MCF 10A (cell line): ENCODE measurements at places on chromosomes 4 and X. TPM values are rescaled to one million over a fixed set of nuclear protein-coding genes. Genes with fewer than 3 reads are reported as not detected.

The PPP1R3F gene
- 7.0 and 9.1 TPM in 2 replicates for total RNA-seq

The GPR173 gene
- total RNA-seq = 1.3 TPM in 2 replicates

The C4orf17 gene
- total RNA-seq = not detected in 2 replicates

The TRIML2 gene
- 4.9 and 6.7 TPM in 2 replicates for total RNA-seq

The NHSL2 gene
- total RNA-seq = not detected in 2 replicates

The NMU gene
- 4.7 and 8.5 TPM in 2 replicates for total RNA-seq

The SASH3 gene
- total RNA-seq = not detected in 2 replicates

The PDE5A gene
- total RNA-seq = 0.71 and 0.89 TPM in 2 replicates

The LNX1 gene
- total RNA-seq = not detected in 2 replicates

The SRPX2 gene
- 4.7 and 5.3 TPM in 2 replicates for total RNA-seq

The RAB33A gene
- not detected in 2 replicates for total RNA-seq

The ZRSR2 gene
- total RNA-seq = 17.0 and 20.3 TPM in 2 replicates

The ZDHHC15 gene
- total RNA-seq = not detected in 2 replicates

GRCh38 chr4:154911608-154912098 lies 130.6 kb downstream of the RBM46 start:
- no peak for DNase-seq

DNA sequence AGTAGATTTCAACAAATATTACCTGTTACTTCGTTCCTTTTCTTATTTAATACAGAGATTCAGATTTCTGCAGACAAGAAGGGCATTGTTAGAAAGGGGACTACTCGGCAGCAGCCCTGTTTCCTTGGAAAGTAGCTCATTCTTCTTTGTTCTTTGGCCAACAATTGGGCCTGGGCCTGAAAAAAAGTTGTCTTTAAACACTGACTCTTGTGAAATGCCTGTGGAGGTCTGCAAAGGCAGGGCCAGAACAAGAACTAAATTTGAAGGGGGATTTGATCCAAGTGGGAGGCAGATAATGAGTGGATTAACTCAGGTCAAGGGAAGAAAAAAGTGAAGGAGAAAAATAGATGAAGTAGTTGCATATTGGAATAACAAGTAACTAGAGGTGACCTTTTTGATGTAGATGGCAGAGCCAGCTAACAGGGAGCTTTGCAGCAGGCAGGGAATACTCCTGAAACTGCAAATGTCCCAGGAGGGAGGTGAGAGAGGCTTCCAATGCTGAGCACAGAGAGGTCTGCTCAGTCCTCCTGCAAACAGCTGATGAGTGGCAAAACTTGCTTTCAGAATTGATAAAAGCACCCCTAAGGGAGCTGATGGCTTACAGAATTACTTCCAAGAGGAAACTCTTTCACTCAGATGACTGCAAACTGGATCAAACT lies 393.2 kb upstream of the HS3ST1 start:
- no peak for DNase-seq

- no peak for DNase-seq
These were observed 106.2 kb upstream of the SMAD1 start for GRCh38 chr4:145375416-145375815.

DNA sequence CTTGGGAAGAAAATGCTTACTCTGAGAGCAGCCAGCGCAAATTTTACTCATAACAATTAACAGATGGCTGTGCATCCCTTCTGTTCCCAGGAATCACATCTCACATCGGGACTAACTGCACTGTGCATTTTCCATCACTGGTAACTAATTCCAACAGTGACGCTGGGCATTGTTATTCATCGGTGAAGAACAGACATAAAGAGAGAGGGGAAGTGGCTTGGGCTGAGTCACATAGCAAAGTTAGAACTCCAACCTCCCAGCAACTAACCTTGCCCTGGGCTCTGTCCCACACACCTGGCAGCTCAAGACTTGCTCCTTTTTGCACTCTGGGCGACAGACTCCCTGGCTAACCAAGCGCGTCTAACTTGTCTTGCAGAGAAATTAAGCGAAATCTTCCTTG lies 6.4 kb upstream of the LONRF3 start:
- DNase-seq = peak; percentile 14

- no peak for DNase-seq
These were observed 84.0 kb upstream of the AFAP1 start for GRCh38 chr4:8023696-8024033.

GRCh38 chr4:31009926-31010325 lies 289.8 kb downstream of the PCDH7 start:
- no peak for DNase-seq

- no peak for DNase-seq
These were observed 6.8 kb downstream of the ASB5 start for GRCh38 chr4:176262243-176262642.

DNA sequence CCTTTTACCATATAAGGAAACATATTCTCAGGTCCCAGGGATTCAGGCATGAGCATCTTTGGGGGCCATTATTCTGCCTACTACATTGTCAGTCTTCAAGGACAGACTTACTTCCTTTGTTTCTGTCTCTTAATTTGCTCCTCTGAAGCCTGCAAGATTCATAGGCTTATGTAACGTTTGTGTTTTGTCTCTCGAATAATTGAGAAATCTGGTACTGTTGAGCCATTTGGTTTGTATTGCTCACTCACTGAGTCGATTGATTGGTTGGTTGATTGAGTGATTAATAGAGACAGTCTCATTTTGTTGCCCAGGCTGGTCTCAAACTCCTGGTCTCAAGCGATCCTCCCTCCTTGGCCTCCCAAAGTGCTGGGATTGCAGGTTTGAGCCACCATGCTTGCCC lies 23.7 kb downstream of the TBL1X start:
- no peak for DNase-seq

DNA sequence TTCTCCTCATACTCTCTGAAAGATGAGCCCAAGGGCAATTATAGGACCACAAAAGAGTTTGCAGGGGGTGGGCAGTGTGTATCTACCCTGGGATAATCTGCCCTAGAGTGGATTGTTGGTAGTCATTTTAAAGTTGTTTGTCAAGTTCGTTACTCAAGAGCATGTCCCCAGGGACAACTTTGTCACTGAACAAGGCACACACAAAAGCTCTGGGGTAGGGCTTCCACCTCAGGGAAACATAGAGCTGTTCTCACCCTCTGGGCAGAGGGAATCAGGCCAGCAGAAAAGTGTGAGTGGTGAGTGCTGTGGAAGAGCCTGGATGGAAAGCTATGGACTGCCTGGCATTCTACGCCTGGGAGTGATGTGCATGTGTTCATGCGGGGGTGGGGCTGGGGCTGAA lies 23.3 kb upstream of the LEF1 start:
- DNase-seq = no peak

- DNase-seq = peak; percentile 51
These were observed 118.2 kb downstream of the NAF1 start for GRCh38 chr4:163048447-163048846.

DNA sequence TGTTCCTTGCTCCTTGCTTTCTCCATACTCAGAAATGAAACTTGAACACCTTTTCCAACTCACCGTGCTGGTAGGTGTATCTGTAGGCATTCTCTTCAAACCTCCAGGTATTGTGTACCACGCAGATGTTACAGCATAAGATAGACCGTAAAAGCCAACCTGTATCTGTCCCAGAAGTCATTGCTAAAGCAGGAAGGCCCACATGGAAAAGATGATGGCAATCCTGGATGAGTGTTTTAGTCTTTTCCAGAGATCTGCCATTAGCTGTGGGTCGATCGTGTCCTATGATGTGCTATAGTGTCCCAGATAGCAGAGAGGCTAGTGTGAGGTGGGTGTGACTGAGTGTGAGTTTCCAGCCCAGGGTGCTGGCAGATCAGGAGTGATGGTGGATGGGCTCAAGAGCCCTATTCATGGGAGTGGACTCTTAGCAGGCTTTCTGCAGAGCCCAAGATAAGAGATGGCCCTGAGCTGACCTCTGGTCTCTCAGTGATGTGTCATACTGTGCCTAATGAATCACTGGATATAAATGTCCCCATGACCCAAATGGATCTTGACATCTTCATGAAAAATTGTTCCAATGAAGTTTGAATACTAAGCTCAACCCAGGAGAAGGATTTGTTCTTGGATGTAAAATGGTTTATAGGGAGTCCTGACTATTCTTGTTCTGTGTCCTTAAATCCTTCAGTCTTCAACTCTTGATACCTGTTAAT lies 69.1 kb upstream of the WDR1 start:
- no peak for DNase-seq

- DNase-seq = no peak
These were observed 289.5 kb upstream of the BOD1L1 start for GRCh38 chr4:13917015-13917414.

- DNase-seq = no peak
These were observed 155.1 kb upstream of the PPARGC1A start for GRCh38 chr4:24044610-24045589.

DNA sequence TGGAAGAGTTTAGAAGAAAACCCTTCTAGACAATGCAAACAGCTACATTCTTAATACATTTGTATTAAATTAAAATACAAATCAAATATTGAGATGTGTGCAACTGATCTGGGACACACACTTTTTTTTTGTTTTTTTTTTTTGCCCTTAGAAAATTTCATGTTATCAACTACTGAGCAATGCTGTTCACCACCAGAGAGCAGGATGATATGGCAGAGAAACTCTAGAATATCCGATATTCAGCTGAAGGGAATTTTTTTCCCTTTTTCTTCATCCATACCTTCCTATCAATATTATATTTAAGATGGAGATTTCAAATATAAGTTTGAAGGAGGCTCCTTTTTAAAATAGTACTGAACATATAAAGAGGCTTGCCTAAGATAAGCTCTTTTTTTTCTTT lies 1.0 kb downstream of the NDST3 start:
- no peak for DNase-seq

DNA sequence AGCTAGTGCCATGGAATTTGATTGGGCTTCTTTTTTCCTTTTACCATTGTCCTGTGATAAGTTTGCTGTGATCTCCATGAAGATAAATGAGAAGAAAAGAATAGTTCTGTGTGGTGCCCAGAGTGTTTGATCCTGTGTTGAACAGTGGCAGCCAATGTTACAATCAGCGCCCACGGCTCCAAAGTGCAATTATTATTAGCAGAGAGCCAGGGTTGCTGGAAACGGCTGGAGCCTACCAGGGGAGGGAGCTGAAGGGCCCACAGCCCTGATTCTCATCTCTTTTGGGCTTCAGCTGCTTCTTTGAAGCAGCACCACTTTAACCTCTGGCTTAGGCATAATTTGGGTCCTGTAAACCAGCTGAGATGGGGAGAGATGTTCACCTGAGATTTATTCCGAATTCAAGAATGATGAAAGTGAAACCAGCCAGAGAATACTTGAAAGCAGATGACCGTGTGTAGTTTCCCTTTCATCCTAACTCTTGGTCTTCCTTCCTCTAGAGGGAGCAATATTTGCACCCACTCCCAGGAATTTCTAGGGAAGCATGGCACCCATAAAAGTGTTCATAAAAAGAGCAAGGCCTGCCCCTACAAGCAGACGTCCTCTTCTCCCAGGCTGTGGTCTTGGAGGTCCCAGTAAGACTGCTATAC lies 298.3 kb downstream of the EVC2 start:
- DNase-seq = peak; percentile 10
